ENCODE measurements at places on chromosomes 12 and 14. TPM values are rescaled to one million over a fixed set of nuclear protein-coding genes. Genes with fewer than 3 reads are reported as not detected.

GRCh38 chr12:46675736-46676135, 150.1 kb downstream of the SLC38A4 start:
- no peak for DNase-seq
- no peak overlapping the region for H3K27ac ChIP-seq
- no peaks in the 10 kb centered on the region for H3K27me3 ChIP-seq

DNA sequence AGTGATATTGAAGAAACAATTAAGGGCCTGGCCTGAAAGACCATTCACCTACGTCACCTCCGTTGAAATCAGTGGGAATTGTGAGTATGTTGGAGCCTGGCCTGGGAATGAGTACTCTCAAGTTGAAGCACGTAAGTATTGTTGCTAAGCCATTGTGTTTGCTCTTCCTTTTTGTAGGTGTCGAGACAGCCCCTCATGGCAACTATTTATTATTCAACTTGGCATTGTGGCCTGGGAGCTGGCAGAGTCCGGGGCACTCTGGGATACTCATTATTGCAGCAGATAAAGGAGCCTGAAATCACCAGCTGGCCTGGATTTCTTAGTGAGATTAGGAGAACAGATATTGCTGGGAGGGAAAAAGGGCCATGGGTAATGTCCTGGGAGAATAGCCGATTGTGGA, 147.4 kb downstream of the C12orf75 start:
- no peaks in the 10 kb centered on the region for H3K4me1 ChIP-seq
- H3K27ac ChIP-seq: no peak overlapping the region
- no peaks in the 10 kb centered on the region for H3K36me3 ChIP-seq
- no peak for DNase-seq
- H3K27me3 ChIP-seq: no peaks in the 10 kb centered on the region

DNA sequence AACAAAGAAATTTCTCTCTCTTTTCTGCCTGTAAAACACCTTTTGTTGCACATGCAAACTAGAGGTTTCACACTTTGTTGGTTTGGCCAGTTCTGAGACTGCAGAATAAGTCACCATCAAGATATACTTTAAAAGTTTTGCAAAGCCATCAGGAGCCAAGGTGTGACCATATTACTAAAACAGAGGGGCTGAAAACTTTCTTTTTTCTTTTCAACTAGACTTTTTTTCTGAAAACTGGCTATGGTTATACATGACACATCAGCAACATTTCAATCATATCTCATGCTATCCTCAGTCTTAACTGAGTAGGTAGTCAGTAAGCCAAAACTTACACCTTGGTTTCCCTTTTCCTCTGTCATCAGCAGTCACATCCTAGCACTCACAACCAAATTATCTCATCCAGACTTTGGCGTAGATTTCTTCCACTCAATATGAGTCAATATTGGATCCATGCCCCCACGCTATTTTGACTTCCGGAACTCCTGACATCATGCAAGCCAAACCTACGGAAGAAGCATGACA, 4.1 kb upstream of the IFNG start:
- H3K4me1 ChIP-seq: no peaks in the 10 kb centered on the region
- H3K36me3 ChIP-seq: no peaks in the 10 kb centered on the region
- no peak overlapping the region for H3K27ac ChIP-seq
- no peak for DNase-seq

DNA sequence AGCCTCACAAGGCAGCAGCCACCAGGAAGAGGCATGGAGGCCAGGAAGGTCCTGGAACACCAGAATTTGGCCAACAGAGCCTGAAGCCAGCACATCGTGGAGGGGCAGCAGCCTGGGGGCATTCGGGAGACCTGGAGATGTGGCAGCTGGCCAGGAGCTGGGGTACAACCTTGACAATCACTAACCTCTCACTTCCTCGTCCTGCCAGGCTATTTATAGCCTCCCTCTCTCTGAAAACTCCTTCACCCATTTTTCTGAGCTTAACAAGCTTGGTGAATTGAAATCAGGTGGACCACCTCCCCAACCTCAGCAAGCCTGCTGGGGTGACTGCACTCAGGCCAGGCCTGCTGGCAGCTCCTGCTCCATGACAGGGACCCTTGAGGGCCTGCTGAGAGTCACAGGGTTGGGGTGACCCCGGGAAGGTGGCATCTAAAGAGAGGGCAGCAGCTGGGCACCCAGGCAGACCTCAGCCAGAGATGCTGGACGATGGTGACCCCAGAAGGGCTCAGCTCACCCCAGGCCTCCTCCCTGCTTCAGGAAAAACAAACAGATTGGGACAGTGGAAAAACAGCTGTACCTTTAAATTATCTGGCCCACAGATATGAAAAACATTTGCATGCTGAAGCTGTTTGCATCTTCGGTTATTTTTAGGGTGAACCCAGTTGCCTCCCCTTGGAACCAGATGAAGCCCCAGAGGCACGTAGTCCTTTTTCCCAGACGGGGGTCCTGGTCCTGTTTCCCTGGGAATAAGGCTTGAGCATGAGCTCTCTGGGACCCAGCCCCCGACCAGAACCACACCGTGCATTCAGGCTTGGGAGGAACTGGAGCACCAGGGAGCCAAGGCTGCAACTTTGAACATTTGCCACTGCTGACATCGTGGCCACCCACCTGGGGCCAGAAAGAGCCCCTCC, 67.0 kb downstream of the PITPNM2 start:
- H3K4me1 ChIP-seq: peaks cover 17% of the 10 kb centered on the region
- H3K36me3 ChIP-seq: no peaks in the 10 kb centered on the region
- no peak for DNase-seq
- no peak overlapping the region for H3K4me3 ChIP-seq
- no peak overlapping the region for H3K27ac ChIP-seq
- no peaks in the 10 kb centered on the region for H3K27me3 ChIP-seq

DNA sequence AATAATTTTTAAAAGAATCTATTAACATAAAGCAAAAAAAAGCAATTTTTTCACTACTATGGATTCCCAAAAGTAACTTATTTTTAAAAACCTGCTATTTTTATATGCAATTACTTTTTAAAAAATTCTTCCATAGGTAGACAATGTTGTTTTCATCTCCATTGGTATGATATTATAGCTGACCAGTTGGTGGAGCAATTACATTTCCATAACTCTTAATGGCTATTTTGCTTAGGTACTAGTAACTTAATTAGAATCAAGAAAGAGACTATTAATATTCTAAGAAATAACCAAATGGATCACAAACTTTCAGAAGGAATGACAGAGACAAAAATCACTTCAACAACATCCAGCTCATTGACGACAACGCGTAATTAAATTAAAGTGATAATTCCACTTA, 64.7 kb upstream of the PTCSC3 start:
- no peak overlapping the region for H3K4me3 ChIP-seq
- H3K4me1 ChIP-seq: no peaks in the 10 kb centered on the region
- no peak for DNase-seq
- H3K27ac ChIP-seq: no peak overlapping the region
- H3K27me3 ChIP-seq: peaks cover 2% of the 10 kb centered on the region

GRCh38 chr12:31742891-31743290, 14.1 kb upstream of the AMN1 start:
- no peak overlapping the region for H3K4me3 ChIP-seq
- peak overlapping the region; percentile 52 for H3K27ac ChIP-seq
- DNase-seq: peak; percentile 51
- H3K36me3 ChIP-seq: no peaks in the 10 kb centered on the region
- H3K27me3 ChIP-seq: no peaks in the 10 kb centered on the region

Gene NINJ2
- polyA plus RNA-seq: 42.1 TPM

Gene KCNJ8
- polyA plus RNA-seq: not detected

Gene CEP290
- 0.55 TPM for polyA plus RNA-seq

Gene AKAP5
- polyA plus RNA-seq: not detected

Gene RAD9B
- polyA plus RNA-seq: 1.1 TPM

Gene SLC6A13
- polyA plus RNA-seq: not detected

Gene RFLNA
- polyA plus RNA-seq: not detected
